Tibial nerve (tissue), 4 donors: ENCODE measurements at places on chromosomes 16 and 17. TPM values are rescaled to one million over a fixed set of nuclear protein-coding genes. Genes with fewer than 3 reads are reported as not detected.

Gene NPIPA5
- total RNA-seq: 21.6 TPM

Gene BICDL2
- not detected for total RNA-seq

Gene SULT1A2
- total RNA-seq: 6.1 TPM

Gene CMTM4
- 18.8 TPM for total RNA-seq

Gene RUSF1
- 100 TPM for total RNA-seq

Gene ITGAL
- 3.3 TPM for total RNA-seq

GRCh38 chr16:10878644-10879501 lies 1.9 kb downstream of the CIITA start:
- no peaks in the 10 kb centered on the region for H3K36me3 ChIP-seq
- no peaks in the 10 kb centered on the region for H3K4me1 ChIP-seq
- peak overlapping the region; percentile 73 for H3K4me3 ChIP-seq
- H3K27ac ChIP-seq: peak overlapping the region; percentile 82

DNA sequence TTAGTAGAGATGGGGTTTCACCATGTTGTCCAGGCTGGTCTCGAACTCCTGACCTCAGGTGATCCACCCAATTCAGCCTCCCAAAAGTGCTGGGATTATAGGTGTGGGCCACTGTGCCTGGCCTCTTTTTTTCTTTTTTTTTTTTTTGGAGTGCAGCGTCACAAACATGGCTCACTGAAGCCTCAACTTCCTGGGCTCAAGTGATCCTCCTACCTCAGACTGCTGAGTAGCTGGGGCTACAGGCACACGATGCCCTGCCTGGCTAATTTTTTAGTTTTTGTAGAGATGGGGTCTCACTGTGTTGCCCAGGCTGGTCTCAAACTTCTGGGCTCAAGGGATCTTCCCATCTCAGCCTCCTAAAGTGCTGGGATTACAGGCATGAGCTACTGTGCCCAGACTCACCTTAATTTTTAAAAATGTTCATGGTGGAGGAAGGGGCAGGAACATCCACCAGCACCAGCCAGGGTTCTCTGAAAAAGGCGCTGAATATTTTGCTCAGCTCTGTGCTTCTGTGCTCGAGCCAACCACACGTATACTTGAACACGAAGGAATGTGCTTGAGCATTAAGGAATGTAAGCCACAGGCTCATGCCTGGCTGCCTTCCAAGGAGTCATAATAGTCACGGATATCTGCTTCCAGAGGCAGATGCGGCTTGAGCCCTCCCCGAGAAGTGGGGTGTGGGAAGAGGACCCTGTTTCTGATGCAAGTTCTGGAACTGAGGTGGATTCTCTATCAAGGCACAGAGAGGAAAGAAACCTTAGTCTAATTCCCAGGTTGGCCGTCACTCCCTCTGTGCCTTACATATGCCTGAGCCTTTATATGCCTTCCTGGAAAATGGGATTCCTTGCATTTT lies 65.5 kb upstream of the CREBBP start:
- H3K27ac ChIP-seq: peak overlapping the region; percentile 23
- no peaks in the 10 kb centered on the region for H3K36me3 ChIP-seq
- no peaks in the 10 kb centered on the region for H3K27me3 ChIP-seq
- no peak for DNase-seq

- H3K27me3 ChIP-seq: no peaks in the 10 kb centered on the region
- H3K27ac ChIP-seq: peak overlapping the region; percentile 17
- peaks cover 73% of the 10 kb centered on the region for H3K4me1 ChIP-seq
- DNase-seq: no peak
- no peak overlapping the region for H3K4me3 ChIP-seq
Observed at GRCh38 chr16:20879175-20880040, 20.8 kb downstream of the DCUN1D3 start.

DNA sequence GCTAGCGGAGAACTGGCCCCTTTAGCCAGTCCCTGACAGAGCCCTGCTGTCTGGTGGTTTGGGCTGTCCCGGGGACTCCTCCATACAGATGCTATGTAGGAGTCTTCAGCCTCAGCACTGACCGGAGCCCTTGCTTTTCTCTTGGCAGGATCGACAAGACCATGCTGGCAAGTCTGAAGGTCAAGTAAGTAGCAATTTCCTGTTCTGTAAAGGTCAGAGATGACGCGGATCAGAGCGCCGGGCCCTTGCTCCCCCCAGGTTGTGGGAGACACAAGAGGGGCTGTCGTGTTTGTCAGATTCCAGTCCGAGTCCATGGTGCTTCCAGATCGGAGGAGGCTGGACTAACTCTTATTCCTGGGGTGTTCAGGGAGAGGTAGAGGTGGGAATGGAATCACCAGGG lies 4.1 kb downstream of the RAP1GAP2 start:
- no peak overlapping the region for H3K4me3 ChIP-seq
- no peak overlapping the region for H3K27ac ChIP-seq
- no peaks in the 10 kb centered on the region for H3K4me1 ChIP-seq
- peaks cover 13% of the 10 kb centered on the region for H3K27me3 ChIP-seq
- no peak for DNase-seq
- H3K36me3 ChIP-seq: no peaks in the 10 kb centered on the region

- H3K27me3 ChIP-seq: no peaks in the 10 kb centered on the region
- peak overlapping the region; percentile 94 for H3K27ac ChIP-seq
- no peak overlapping the region for H3K4me3 ChIP-seq
- no peak for DNase-seq
- no peaks in the 10 kb centered on the region for H3K36me3 ChIP-seq
Observed at GRCh38 chr17:78918979-78919378, 6.2 kb downstream of the TIMP2 start.

DNA sequence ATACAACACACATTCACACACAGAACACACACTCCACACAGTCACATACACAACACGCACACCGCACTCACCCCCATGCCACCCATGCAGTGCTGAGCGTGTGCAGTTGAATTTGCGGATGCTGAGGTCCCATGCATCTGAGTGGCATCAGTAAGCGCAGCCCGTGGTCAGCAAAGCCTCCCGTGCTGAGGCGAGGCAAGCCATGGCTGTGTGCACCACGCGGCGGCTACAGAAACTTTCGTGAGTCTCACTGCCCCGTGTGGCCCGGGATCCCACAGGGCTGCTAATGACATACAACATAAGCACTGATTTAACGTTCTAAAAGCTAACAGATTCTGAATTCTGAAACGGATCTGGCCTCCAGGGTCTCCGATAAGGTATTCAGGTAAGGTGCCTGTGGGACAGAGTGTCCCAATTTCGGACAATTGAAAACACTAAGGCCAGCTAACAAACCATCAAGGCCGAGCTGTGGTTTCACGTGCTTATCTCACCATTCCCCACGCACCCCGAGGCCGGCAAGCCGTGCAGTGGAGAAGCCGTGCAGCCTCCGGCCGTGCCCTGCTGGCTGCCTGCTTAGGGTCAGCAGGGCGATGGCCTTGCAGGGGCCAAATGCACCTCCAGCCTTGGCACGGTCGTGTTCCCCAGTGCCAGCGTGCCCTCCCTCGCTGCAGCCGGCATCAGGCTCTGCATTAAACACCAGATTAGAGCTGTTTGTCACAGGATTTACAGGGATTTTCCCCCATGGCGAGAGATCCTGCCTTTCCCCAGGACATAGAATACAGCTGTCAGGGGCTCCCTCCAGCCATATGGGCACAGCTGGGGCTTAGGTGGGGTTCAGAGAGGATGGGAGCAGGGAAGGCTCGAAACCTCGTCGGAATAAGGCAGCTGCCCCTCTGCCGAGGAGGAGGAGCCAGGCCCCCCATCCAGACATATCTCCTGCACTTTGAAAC lies 191.7 kb downstream of the C16orf95 start:
- peaks cover 6% of the 10 kb centered on the region for H3K4me1 ChIP-seq
- H3K27me3 ChIP-seq: no peaks in the 10 kb centered on the region
- H3K27ac ChIP-seq: no peak overlapping the region
- no peaks in the 10 kb centered on the region for H3K36me3 ChIP-seq
- no peak for DNase-seq

GRCh38 chr16:56300891-56301850 lies 109.9 kb downstream of the GNAO1 start:
- no peak overlapping the region for H3K4me3 ChIP-seq
- H3K4me1 ChIP-seq: peaks cover 5% of the 10 kb centered on the region
- H3K27me3 ChIP-seq: no peaks in the 10 kb centered on the region
- H3K36me3 ChIP-seq: no peaks in the 10 kb centered on the region
- no peak overlapping the region for H3K27ac ChIP-seq
- no peak for DNase-seq

GRCh38 chr17:70169709-70170597 lies 621 bp downstream of the KCNJ2 start:
- peak overlapping the region; percentile 46 for H3K27ac ChIP-seq
- H3K27me3 ChIP-seq: peaks cover 11% of the 10 kb centered on the region
- peaks cover 3% of the 10 kb centered on the region for H3K4me1 ChIP-seq
- peaks cover 3% of the 10 kb centered on the region for H3K36me3 ChIP-seq
- peak overlapping the region; percentile 48 for H3K4me3 ChIP-seq

DNA sequence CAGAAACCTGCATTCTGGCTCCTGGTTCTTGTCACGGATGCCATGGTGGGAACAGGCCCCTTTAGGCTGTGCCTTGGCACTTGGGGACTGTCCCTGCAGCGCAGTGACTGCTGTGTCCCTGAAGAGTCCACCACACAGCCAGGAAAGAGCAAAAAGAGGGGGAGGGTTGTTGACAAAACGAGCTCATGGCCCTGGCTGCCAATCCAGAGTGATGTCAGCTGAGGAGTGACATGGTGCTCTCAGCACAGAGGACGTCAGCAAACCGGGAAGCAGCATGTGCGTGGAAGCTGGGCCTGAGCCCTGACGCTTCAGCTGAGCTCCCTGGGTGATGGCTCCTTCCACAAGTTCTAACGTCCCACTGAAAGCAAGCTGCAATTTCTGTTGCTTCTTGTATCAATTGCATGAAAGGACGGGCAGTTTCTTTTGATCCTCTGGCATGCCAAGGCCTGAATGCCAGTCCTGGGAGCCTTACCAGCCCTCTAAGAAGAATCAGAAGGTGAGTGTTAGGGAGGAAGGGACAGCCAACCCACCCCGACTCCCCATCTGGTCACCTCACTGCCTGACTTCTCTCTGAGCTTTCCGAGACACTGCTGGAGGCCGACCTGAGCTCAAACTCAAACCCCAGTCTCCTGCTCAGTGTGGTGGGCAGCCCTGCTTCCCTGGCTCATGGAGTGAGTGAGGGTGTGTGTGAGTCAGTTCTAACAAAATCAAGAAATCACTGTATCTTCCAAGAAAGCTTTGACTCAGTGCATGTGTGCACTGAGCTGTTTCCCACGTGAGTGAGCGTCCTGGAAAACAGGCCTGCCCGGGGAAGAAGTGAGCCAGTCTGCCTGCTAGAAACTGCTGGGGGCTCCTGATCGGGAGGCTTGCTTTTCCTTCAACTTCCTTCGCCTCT lies 14.7 kb upstream of the WNT3 start:
- DNase-seq: no peak
- H3K27ac ChIP-seq: no peak overlapping the region
- H3K4me3 ChIP-seq: no peak overlapping the region
- no peaks in the 10 kb centered on the region for H3K36me3 ChIP-seq

DNA sequence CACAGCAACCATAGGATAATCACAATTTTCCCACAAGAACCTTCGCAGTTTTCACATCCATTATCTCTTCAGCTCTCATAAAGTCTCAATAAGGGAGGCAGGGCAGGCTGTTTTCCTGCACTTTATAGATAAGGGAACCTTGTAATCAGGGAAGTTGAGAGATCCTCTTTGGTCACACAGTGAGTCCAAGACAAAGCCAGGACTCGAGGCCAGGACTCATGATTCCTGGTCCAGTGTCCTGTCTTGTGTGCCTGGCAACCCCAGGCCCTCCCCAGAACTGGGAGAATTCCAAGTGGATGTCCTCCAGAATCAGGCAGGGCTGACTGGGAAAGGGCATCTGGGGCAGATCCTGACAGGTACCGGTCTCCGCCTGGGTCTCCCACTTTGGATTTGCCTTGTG lies 23.1 kb upstream of the PHF12 start:
- no peak overlapping the region for H3K4me3 ChIP-seq
- no peaks in the 10 kb centered on the region for H3K36me3 ChIP-seq
- DNase-seq: no peak
- H3K27me3 ChIP-seq: no peaks in the 10 kb centered on the region
- H3K4me1 ChIP-seq: no peaks in the 10 kb centered on the region

DNA sequence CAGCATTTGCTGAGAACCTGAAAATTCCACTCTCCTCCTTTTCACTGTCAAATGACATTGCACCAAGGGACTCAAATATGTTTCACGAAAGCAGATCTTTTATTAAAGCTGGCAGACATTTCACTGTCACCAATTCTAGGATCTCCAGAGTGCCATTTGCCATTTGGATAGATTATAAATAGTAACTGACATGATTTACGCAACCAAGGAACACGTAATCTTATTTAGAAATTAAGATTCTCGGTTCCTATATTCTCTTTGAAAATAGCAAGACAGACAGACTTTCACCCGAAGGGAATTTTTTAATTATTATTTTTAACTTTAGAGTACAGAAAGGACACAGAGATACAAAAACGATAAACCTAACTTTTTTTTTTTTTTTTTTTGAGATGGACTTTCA lies 49.6 kb downstream of the ANKFY1 start:
- no peak overlapping the region for H3K27ac ChIP-seq
- H3K27me3 ChIP-seq: no peaks in the 10 kb centered on the region
- H3K4me3 ChIP-seq: no peak overlapping the region
- no peaks in the 10 kb centered on the region for H3K36me3 ChIP-seq
- DNase-seq: no peak

- H3K4me1 ChIP-seq: peaks cover 23% of the 10 kb centered on the region
- peaks cover 85% of the 10 kb centered on the region for H3K36me3 ChIP-seq
- H3K27me3 ChIP-seq: no peaks in the 10 kb centered on the region
- H3K27ac ChIP-seq: no peak overlapping the region
- H3K4me3 ChIP-seq: no peak overlapping the region
- DNase-seq: no peak
Observed at GRCh38 chr16:81700071-81700779, 78.9 kb upstream of the PLCG2 start.

DNA sequence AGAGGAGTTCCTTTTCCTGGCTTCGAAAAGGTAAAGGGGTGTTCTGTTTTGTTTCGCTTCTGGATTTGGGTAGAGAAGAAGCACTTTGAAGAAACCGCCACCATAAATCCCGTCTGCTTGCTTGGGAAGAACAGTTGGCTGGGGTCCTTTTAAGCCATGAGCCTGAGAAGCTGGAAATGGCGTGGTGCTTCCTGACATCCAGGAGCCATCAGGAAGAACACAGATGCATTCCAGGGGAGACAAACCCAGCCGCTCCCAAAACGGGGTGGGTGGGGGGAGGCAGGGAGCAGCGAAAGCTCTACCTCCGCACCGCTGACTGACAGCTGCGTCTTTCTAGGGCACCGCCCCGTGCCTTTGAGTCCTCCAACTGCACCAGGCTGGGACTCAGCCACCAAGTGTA lies 91.6 kb downstream of the ZDHHC7 start:
- no peaks in the 10 kb centered on the region for H3K27me3 ChIP-seq
- no peaks in the 10 kb centered on the region for H3K36me3 ChIP-seq
- H3K27ac ChIP-seq: peak overlapping the region; percentile 14
- peaks cover 10% of the 10 kb centered on the region for H3K4me1 ChIP-seq
- DNase-seq: no peak
